ENCODE measurements at places on chromosomes 11 and 22.

DNA sequence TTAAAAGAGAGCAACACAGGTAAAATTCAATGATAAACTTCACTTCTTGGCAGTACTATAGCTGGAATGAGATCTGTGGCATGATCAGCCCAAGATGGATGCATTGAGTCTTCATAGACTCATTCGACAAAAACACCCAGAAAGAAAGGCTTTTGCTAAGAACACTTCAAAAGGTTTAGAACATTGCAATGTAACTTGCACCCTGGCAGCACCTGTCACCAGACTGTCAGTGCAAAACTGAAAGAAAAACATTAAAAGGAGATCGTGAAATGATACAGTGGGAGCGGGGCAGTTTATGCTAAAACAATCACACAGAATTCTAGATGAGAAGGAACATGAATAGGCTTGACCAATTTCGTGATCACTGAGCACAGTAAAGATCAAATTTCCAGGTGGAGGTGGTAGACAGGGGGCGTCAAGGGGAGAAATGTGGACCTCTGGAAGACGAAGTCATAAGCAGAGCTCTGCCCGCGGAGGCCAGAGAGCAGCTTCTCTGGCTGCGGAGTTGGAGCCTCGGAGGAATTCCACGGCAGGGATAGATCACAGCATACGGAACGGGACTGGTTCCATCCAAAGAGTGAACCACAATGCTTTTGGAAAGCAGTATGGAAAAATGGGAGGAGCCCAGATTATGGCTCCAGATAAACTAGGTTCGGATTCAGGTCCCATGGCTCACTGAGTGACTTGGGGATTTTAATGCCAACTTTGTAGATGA lies 11.9 kb downstream of the VSIG10L2 start:
- no peak for DNase-seq

DNA sequence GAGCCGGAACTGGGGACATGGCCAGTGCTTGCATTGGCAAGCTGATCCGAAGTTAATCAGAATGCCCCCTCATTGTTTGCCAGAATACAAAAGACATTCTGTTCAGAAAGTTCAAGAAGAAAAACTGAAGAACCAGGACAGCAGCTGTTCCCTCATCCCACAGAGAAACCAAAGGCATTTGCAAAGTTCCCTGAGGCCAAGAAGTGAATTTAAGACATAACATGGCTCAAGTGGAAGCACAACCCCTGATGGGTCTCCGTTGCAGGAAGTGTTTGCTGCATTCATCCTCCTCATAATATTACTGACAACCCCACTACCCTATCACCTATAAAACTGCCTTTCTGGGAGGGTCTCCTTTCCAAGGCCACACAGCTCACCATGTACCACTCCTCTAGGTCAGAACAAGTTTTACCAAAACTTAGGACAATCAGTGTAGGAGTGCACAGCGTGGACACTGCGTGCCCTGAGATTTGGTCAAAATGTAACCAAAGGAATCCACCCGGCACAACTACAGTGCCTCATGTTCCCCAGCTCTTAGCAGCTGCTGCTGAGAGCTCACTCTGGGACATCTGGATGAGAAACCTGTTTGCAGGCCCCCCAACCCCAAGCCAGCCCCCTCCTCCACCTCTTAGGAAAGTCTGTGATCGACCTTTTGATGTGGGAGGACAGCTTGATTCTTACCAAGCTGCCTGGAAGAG lies 101.6 kb upstream of the AKIP1 start:
- DNase-seq: no peak

- DNase-seq: no peak
These were observed 33.5 kb downstream of the NFRKB start for GRCh38 chr11:129861702-129862522.

DNA sequence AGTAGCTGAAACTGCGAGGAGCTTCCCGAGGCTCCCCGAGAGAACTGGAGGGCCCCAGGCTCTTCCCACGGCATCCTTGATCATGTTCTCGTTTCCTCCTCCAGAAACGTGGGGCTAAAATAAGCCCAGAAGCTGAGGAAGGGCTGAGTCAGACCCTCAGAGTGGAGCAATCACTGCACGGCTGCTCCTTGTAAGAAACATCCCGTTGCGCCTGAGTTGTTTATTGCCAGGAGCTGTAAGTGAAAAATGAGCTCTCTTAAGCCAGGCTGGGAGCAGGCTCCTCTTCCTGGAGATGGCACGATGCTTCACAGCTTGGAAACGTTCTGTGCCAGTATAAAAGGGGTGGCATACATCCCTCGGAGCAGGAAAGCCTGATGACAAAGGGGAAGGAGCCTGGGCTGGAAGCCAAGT lies 47.3 kb upstream of the SYN3 start:
- DNase-seq: no peak

GRCh38 chr11:114478768-114479167 lies 39.5 kb downstream of the REXO2 start:
- no peak for DNase-seq

DNA sequence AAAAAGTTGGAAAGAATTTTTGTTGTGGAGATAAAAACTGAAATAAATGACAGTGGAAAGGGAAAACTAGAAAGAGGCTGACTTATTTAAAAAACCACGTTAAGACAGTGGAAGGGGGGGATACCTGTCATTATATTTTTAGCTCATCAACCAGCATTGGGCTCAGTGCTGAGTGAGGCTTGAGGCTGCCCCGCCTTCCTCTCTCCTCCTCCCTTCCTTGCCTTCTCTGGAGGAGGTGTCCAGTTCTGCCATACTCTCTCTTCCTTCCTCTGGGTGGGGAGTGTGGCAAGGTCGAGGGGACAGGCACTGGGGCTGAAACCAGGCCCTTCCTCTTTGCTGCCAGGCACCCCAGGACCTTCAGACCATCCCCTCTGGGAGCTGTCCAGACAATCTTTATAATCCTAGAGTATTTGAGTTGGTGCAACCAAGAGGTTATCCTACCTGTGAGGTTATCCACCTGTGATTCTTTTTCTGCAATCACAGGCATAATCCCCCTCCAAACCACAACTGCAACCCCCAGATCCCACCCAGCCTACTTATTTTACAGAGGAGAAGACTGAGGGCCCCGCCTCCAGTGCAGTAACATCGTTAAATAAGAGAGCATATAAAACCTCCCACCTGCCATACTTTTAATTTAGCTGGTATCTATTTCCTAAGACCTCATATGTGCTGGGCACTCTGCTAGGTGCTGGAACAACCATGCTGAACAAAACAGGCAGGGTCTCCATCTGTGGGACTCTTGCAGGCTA lies 578.5 kb downstream of the BUD13 start:
- no peak for DNase-seq

DNA sequence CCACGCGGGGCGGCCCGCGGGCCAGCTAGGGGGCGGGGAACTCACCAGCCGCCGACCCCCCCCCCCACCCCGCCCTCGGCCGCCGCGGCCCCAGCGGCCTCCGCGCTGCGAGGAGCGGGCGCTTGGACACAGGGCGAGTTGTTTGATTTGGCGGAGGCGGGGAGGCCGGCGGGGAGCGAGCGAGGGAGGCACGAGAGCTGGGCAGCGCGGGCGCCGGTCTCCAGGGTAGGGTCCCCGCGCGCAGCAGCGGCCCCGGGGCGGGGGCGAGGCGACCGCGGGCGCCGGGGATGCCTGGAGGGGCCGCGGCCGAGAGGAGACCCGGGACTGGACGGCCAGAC lies 64.4 kb downstream of the NAV2 start:
- DNase-seq: no peak

GRCh38 chr22:29253561-29254285 lies 14.1 kb downstream of the RHBDD3 start:
- no peak for DNase-seq

GRCh38 chr11:124147951-124148350 lies 32.7 kb downstream of the VWA5A start:
- no peak for DNase-seq

- no peak for DNase-seq
These were observed 14.7 kb upstream of the TUB start for GRCh38 chr11:8066036-8066910.
